GM23248 (cell line): ENCODE measurements at places on chromosomes 3 and 15. TPM values are rescaled to one million over a fixed set of nuclear protein-coding genes. Genes with fewer than 3 reads are reported as not detected.

Gene MESP2
- not detected in 2 replicates for total RNA-seq

Gene ZCWPW2
- 3.5 and 4.2 TPM in 2 replicates for total RNA-seq

Gene LMOD3
- not detected in 2 replicates for total RNA-seq

Gene CCR8
- total RNA-seq: not detected in 2 replicates

Gene TTC21A
- 0.25 and 1.2 TPM in 2 replicates for total RNA-seq

Gene B3GNT5
- total RNA-seq: 1.3 and 2.7 TPM in 2 replicates

Gene TMOD3
- total RNA-seq: 35.1 and 46.0 TPM in 2 replicates

Gene SCAANT1
- total RNA-seq: not detected in 2 replicates

Gene HES1
- 13.0 and 13.8 TPM in 2 replicates for total RNA-seq

DNA sequence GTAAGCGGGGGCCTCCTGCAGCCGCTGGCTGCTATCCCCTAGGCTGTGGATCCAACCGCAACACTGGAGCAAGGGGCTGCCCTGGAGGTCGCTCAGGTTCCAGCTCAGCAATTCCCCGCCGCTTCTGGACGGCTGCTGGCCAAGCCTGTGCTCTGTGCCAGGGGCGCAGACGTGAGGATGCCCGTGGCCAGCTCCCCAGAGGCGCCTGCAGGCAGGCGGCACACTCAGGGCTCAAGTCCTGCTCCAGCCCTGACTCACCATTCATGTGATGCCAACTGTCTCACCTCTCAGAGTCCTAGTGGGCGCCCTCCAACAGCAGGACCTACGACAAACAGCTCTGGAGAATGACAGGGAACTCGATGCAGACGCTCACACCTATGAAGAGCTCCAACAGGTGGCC, 31.6 kb downstream of the KLHL25 start:
- H3K27me3 ChIP-seq: no peaks in the 10 kb centered on the region
- H3K27ac ChIP-seq: no peak overlapping the region
- H3K36me3 ChIP-seq: no peaks in the 10 kb centered on the region
- no peak for DNase-seq

- no peaks in the 10 kb centered on the region for H3K36me3 ChIP-seq
- H3K4me3 ChIP-seq: no peak overlapping the region
- H3K27me3 ChIP-seq: no peaks in the 10 kb centered on the region
- peaks cover 15% of the 10 kb centered on the region for H3K4me1 ChIP-seq
These were observed 21.6 kb downstream of the CPN2 start for GRCh38 chr3:194329583-194329965.

DNA sequence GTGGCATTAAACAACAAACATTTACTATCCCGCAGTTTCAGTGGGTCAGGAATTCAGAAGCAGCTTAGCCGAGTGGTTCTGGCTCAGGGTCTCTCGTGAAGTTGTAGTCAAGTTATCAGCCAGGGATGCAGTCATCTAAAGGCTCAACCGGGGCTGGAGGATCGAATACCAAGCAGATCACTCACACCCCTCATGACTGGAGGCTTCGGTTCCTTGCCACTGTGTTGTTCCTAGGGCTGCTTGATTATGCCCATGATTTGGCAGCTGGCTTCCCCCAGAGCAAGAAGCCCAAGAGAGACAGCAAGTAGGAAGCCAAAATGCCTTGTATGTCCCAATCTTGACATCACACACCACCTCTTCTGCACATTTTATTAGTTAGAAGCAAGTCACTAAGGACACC, 33.9 kb upstream of the CDCP1 start:
- no peak overlapping the region for H3K4me3 ChIP-seq
- peak; percentile 90 for DNase-seq
- H3K36me3 ChIP-seq: no peaks in the 10 kb centered on the region
- H3K27me3 ChIP-seq: no peaks in the 10 kb centered on the region

- H3K27me3 ChIP-seq: no peaks in the 10 kb centered on the region
- peaks cover 7% of the 10 kb centered on the region; the same call in 1 of the 2 replicates for H3K4me1 ChIP-seq
- peak; percentile 27 for DNase-seq
- no peak overlapping the region for H3K27ac ChIP-seq
- H3K4me3 ChIP-seq: peak overlapping the region; percentile 80
- no peaks in the 10 kb centered on the region for H3K36me3 ChIP-seq
These were observed 830 bp downstream of the SEMA4B start for GRCh38 chr15:90201944-90202375.

- H3K4me3 ChIP-seq: no peak overlapping the region
- no peaks in the 10 kb centered on the region for H3K4me1 ChIP-seq
- DNase-seq: no peak
- no peaks in the 10 kb centered on the region for H3K36me3 ChIP-seq
- H3K27me3 ChIP-seq: no peaks in the 10 kb centered on the region
- H3K27ac ChIP-seq: no peak overlapping the region
These were observed 101.5 kb downstream of the ROBO2 start for GRCh38 chr3:77141423-77141822.

- no peaks in the 10 kb centered on the region for H3K27me3 ChIP-seq
- H3K27ac ChIP-seq: no peak overlapping the region
- no peak for DNase-seq
- no peaks in the 10 kb centered on the region for H3K36me3 ChIP-seq
- H3K4me3 ChIP-seq: no peak overlapping the region
These were observed 109.9 kb downstream of the IQSEC1 start for GRCh38 chr3:12963231-12963896.

DNA sequence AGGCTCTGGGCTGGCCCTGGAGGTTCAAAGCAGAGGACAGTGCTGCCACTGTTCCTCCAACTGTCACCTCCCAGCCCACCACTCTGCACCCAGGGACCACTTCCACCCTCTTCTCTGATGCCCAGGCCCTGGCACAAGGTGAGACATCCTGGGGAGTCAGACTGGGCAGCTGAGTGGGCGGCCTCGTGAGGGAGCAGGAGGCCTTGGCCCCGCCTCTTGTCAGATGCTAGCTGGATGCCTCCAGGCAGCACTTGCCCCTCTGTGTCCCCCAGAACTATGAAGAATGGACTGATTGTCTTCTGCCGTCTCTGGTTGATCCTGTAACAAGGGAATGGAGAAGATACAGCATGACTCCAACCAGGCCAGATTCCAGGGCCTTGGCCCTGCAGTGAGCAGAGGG, 191.0 kb upstream of the LINGO1 start:
- no peaks in the 10 kb centered on the region for H3K4me1 ChIP-seq
- no peak overlapping the region for H3K4me3 ChIP-seq
- H3K36me3 ChIP-seq: no peaks in the 10 kb centered on the region
- DNase-seq: no peak
- H3K27ac ChIP-seq: no peak overlapping the region
- H3K27me3 ChIP-seq: peaks cover 23% of the 10 kb centered on the region

DNA sequence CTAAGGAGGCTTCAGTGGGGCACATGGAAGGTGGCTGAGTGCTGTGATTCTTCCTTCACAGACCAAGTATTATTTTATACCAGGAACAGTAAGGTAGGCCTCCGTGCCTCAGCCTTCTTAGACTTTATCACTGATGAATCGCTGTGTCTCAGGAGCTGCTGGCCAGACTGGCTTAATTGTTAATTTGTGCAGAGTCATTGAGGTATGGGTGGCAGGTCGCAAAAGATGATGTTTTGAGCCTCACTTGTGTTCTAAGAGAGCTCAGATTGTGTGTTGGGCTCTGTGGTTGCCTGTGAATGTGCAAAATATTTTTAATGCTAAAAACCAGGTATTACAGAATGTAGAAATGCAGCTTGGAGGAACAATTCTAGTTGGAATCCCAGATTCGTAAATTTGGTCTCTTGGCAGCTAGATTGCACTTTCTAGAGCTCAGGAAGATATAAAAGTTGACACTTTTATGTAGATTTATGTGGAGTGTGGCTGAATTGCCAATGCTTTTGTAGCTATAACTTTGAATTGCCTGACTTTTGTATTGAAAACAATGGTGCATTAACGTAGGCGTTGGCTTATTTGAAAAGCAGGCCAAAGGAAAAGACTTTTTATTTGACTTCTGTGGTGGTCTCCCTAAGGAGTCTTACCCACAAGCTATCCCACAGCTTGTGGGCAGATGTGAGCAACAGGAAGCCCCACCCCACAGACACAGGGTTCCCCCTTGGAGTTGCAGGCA, 53.4 kb downstream of the LARS2 start:
- H3K27ac ChIP-seq: no peak overlapping the region
- DNase-seq: no peak
- H3K27me3 ChIP-seq: no peaks in the 10 kb centered on the region

GRCh38 chr15:45095661-45096060, 18.3 kb downstream of the DUOX2 start:
- no peak for DNase-seq
- H3K27me3 ChIP-seq: no peaks in the 10 kb centered on the region; the same call in 1 of the 2 replicates
- no peaks in the 10 kb centered on the region for H3K36me3 ChIP-seq
- no peak overlapping the region for H3K4me3 ChIP-seq
- no peak overlapping the region for H3K27ac ChIP-seq

GRCh38 chr3:100289339-100289738, 28.5 kb downstream of the TBC1D23 start:
- H3K27ac ChIP-seq: no peak overlapping the region
- H3K36me3 ChIP-seq: peaks cover 54% of the 10 kb centered on the region
- no peaks in the 10 kb centered on the region for H3K4me1 ChIP-seq
- peak; percentile 22 for DNase-seq

DNA sequence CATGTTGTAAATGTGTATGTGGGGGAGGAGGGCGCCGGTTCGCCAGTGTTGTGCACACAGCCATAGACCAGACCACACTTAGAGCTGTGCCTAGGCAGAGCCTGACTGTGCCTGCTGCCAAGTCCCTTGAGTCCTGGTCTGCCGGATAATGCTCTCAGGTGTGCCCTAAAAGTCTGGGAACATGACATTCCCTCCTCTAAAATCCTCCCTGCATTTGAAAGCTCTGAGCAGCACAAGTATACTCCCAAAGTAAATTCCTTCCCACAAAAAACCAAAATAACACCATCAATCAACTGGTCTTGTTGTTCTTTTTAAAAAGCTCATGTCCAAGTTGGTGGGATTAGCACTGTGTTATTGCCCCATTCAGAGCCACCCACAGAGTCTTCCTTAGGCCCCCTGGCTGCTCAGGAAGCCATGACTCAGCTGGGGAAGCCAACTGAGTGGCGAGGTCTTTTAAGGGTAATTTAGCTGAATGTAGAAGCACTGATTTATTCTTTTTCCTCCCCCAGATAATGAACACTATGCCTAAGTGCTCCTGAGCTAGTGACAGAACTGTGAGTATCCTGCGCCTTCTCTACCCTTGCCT, 147.8 kb upstream of the MCTP2 start:
- peak overlapping the region; percentile 7; the same call in 1 of the 2 replicates for H3K4me3 ChIP-seq
- peak; percentile 88 for DNase-seq
- H3K27me3 ChIP-seq: no peaks in the 10 kb centered on the region
- no peaks in the 10 kb centered on the region for H3K36me3 ChIP-seq

- peaks cover 30% of the 10 kb centered on the region for H3K27me3 ChIP-seq
- H3K4me3 ChIP-seq: peak overlapping the region; percentile 61
- H3K36me3 ChIP-seq: no peaks in the 10 kb centered on the region
- H3K4me1 ChIP-seq: peaks cover 8% of the 10 kb centered on the region
- DNase-seq: peak; percentile 56
These were observed 604 bp downstream of the LTK start for GRCh38 chr15:41512940-41513505.

- no peak overlapping the region for H3K27ac ChIP-seq
- no peaks in the 10 kb centered on the region for H3K4me1 ChIP-seq
- H3K27me3 ChIP-seq: no peaks in the 10 kb centered on the region
These were observed 409.4 kb downstream of the PDCD6IP start for GRCh38 chr3:34207806-34208205.

DNA sequence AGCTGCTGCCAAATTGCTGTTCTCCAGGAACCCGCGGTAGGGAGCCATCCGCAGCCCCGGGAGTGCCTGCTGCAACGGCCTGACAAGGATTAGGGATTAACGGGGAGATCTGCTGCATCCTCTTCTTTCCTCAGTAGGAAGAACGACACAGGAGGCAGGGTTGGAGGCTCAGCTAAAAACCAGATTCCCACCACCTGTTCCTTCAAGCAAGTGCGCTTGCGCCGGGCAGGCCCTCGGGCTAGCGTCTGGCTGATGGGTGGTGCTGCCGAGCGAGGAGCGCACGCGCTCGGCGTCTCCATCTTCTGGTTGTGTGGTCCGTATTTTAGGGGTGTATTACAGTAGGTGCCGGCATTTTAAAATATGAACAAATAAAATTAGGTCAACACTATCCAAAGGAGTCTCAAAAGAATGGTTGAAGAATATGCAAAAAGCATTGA, 25.4 kb upstream of the SLC25A26 start:
- H3K27ac ChIP-seq: no peak overlapping the region
- no peaks in the 10 kb centered on the region for H3K36me3 ChIP-seq
- H3K4me3 ChIP-seq: peak overlapping the region; percentile 63

GRCh38 chr3:104879919-104880318, 486.8 kb upstream of the ALCAM start:
- DNase-seq: peak; percentile 31
- no peaks in the 10 kb centered on the region for H3K27me3 ChIP-seq
- H3K4me3 ChIP-seq: no peak overlapping the region
- H3K4me1 ChIP-seq: peaks cover 9% of the 10 kb centered on the region; the same call in 1 of the 2 replicates

DNA sequence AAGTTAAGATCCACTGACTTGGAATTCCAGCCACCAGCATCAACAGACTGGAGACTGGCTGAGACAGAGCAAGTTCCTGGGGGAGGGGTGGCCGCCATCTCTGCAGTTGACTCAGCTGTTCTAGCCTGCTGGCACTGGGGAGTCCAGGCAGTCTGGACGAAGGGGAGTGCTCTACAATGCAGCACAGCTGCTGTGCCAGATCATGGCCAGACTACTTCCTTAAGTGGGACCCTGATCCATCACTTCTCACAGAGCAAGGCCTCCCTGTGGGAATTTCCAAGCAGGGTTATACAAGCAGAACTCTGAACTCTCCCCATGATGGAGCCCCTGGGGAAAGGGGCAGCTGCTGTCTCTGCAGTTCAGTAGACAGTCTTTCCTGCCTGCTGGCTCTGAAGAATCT, 35.2 kb downstream of the PYGO1 start:
- no peak overlapping the region for H3K27ac ChIP-seq
- no peaks in the 10 kb centered on the region for H3K27me3 ChIP-seq
- H3K4me1 ChIP-seq: no peaks in the 10 kb centered on the region
- no peak overlapping the region for H3K4me3 ChIP-seq

GRCh38 chr3:33077976-33078375, 19.0 kb downstream of the GLB1 start:
- no peak overlapping the region for H3K4me3 ChIP-seq
- H3K27me3 ChIP-seq: no peaks in the 10 kb centered on the region
- H3K36me3 ChIP-seq: no peaks in the 10 kb centered on the region
- H3K27ac ChIP-seq: no peak overlapping the region
- no peak for DNase-seq

DNA sequence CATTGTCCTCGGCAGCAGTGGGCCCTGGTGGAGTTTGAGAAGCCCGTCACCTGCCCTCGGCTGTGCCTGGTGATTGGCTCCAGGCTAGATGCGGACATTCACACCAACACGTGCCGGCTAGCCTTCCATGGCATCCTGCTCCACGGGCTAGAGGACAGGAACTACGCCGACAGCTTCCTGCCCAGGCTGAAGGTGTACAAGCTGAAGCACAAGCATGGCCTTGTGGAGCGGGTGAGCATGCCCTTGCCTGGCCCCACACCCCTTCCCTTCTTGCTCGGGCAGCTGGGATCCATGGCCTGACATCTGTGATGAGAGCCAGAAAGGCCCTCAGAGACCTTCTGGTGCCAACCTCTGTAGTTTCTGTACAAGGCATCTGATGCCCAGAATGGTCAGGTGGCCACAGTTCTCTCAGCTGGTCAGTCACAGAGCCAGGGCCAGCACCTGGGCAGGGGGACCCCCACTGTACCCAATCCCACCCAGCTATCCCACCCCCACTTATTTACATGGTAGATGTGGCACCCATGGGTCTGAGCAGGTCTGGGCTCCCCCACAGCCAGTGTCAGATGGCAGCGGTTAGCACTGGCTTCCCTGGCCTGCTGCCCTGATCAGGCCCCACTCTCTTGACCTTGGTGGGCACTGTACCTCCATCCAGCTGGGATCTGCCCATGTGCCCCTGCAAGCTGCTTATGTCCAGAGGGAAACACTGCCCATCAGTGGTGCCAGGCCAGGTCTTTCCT, 124.9 kb downstream of the DNAJB8 start:
- 0 out of 2 replicates have a peak, but pooled peaks cover 6% of the 10 kb centered on the region for H3K4me1 ChIP-seq
- H3K27me3 ChIP-seq: no peaks in the 10 kb centered on the region
- no peaks in the 10 kb centered on the region for H3K36me3 ChIP-seq
- no peak overlapping the region for H3K4me3 ChIP-seq
- no peak for DNase-seq
